Inflammatory macrophage (primary cell): ENCODE measurements at places on chromosomes 3 and 15.

DNA sequence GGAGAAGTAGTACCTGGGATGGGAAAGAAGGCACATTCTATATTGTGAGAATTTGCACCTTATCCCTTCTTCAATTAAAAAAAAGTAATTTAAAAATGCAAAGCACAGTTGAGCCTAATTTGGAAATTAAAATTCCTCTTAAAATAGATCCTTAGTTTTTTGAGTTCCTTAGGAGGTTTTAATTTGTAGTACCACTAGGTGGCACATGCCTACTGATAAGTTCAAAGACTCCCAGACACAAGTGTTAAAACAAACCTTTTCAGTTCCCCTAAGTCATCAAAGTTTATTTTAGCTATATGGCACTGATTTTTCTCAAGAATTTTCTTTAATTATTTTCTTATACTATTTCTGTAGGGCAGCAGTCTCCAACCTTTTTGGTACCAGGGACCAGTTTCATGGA is 127.6 kb upstream of the AZI2 start:
- peak; percentile 5 for DNase-seq

DNA sequence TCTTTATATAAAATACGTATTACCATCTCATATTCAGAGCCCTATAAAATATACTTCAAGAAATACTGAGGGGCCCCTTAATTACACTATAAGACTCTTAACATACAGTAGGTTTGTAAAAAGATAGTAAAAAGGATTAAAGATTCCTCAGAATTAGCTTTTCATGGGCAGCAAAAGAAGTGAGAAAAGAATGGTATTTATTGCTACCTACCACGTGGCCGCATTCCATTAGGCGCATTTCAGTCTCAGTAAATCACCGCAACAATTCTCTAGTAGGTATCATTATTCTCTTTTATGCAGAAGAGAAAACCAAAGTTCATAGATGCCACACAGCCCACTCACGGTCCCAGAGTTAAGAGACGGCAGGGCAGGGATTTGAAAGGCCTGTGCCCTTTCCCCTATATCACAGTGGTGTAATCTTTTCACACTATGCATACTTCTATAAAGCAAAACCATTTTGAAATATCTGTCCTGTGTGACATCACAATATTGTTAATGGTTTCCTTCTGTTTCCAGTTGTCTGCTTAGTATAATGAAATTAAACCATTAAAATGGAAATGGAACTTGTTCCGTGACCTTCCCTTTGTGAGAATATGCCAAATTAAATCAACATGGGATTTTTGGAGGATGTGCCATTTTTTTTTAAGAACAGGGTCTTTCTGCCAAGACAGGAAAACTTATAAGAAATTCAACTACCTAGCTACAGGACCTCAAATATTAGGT is 1072.2 kb downstream of the FHIT start:
- no peak for DNase-seq

DNA sequence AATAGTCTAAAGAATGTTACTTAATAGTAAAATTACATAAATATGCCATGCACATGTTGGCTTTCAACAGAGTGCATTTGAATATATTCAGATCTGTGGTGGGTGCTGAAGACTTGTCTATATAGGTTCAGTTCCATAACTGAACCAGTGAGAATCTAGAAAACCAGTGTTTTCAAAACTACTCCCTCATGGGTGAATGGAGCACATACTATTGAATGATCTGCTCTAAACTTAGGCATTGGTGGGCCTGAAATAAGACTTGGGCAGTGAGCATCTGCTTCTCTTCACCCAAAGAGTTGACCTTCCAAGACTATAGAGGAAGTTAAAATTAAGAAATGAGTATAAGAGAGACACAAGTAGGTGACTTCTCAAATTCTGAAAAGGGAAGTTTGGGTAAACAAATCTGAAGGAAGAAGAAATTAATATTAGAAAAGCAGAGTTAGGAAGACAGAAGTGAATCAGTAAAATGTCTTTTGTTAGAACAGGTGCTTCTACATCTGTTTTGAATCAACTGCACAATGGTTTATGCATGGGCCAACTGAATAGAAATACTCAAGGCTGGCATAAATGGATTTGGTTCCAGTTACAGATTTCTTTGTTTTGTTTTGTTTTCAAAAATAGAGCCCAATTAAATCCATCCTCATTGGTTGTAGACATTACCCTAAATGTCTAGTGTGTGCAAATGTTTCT is 19.3 kb downstream of the ALCAM start:
- peak; percentile 36 for DNase-seq

- peak; percentile 0 for DNase-seq
Measured at GRCh38 chr15:43329217-43329959, 985 bp downstream of the LCMT2 start.

- no peak for DNase-seq
Measured at GRCh38 chr3:61929617-61930016, 368.2 kb downstream of the PTPRG start.

- DNase-seq = no peak
Measured at GRCh38 chr3:172333042-172333377, 115.2 kb downstream of the GHSR start.

GRCh38 chr3:99509224-99509623 is 129.2 kb upstream of the COL8A1 start:
- DNase-seq = no peak

GRCh38 chr3:152222327-152222726 is 46.4 kb upstream of the MBNL1 start:
- peak; percentile 80 for DNase-seq

- no peak for DNase-seq
Measured at GRCh38 chr15:38690216-38690615, 125.6 kb upstream of the RASGRP1 start.

DNA sequence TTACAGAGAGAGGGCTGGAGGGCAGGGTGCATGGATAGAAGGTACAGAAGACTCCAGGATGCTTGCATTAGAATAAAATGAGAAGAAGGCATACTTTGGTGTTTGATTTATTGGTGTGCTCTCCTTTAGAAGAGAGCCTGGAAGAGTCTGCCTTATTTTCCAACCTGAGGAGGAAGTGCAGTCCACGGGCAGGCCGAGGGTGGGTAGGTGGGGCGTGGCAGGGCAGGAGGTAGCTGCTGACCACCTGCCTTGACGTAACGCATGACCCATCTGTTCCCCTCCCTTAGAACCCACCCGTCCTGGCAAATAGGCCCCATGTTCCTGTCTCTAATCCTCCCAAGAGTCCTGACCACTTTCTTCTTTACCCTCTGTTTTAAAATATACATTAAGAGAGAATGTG is 222.3 kb upstream of the LYSMD4 start:
- no peak for DNase-seq

DNA sequence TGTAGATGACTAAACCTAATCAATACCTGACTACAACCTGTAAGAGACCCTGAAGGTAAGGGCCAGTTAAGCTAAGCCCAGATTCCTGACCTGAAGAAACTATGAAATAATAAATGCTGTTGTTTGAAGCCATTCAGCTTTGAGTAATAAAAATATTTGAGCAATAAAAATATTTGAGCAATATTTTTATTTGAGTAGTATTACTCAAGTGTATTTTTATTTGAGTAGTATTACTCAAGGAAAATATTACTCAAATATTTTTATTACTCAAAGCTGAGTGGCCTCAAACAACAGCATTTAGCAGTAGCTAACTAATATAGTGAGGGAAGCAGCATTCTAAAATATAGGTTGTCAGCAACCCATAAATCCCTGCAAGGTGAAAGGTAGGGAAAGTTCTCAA is 143.8 kb upstream of the RARB start:
- no peak for DNase-seq

- DNase-seq = no peak
Measured at GRCh38 chr15:68668926-68669600, 90.3 kb downstream of the CORO2B start.

GRCh38 chr15:65089206-65089824 is 12.8 kb downstream of the KBTBD13 start:
- DNase-seq = no peak
